ENCODE measurements at places on chromosomes 13 and 19.

DNA sequence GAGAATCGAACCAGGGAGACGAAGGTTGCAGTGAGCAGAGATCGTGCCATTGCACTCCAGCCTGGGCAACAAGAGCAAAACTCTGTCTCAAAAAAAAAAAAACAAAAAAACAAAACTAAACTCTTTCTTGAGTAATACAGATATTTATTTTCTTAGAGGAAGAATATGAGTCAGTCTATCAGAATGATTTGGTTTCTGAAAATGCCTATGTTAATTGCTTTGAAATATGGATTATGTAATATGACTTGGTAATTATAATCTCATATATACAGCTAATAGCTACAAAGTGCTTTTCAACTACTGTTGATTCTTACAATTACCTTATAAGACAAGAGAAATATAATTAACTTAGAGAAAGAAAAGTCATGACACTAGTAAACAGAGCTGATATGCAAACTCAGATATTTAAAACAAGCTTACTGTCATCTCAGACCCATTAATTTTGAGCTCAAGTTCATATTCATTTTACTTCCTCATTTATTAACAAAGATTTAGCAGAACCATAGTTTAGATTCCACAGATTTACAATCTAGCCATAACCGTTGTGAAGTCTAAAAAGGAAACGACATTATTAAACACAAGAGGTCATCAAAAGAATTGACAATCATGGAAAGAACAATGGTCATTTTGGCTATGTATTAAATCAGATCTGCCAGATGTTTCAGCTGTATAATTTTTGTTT, 88.0 kb downstream of the TBC1D4 start:
- DNase-seq, result no peak

GRCh38 chr19:11410682-11411081, 8.4 kb downstream of the RGL3 start:
- DNase-seq, result no peak

GRCh38 chr13:32255724-32256109, 59.4 kb downstream of the ZAR1L start:
- no peak for DNase-seq

DNA sequence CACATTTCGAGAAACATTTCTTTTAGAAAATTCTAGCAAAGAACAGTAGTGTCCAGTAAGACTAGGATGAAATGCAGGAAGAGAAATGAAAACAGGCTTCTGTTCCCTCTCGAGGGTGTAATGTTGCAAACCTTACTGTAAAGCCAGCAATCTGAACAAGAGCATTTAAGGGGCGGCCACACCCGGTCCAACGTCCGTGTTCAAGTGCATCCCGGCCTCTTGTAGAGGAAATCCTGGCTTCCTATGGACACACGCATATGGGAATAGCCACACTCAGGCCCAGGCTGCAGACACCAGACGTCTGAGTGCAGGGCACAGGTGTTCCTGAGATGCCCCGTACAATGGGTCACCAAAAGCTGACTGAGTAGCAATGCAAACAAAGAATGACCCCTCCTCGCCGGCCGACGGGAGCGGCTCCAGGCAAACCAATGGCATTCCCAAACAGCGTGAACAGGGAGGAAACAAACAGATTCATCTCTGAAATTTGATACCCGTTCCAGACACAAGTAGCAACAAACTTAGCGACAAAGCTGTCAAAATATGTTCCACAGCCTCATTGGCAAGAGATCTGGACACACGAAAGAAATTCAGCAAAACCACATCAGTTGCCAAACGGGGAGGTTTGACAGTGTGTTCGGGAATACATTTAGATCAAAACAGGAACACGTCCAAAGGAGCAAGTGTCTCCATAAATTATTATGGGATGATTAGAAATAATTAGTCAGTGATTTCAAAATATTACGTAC, 278.6 kb upstream of the TSHZ3 start:
- DNase-seq, result no peak

DNA sequence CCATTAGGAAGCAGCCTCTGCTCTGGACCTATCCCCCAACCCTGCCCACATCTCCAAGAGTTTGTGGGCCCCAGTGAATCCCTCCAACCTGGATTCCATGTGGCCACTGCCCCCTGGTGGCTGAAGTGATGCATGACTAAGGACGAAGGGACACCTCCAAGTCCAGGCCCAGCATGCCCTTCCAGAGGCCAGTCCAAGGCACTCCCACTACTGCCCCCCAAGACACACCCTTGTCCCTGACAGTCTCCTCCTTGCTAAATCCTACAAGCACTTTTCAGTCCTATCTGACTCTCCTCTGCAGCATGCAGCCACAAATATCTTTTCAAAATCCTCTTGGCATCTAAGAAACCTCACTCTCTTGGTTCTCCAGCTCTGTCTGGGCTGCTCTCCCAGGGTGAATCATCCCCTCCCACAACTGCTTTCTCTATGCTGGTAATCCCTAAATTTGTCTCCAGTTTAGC, 33.0 kb downstream of the DEDD2 start:
- DNase-seq, result peak; percentile 67

GRCh38 chr13:96532804-96533203, 442.9 kb downstream of the HS6ST3 start:
- no peak for DNase-seq

GRCh38 chr13:91346062-91346461, 1.4 kb upstream of the MIR17HG start:
- DNase-seq, result no peak

All from activated CD4-positive, alpha-beta T cell treated with anti-CD3 and anti-CD28 coated beads, Interleukin-2, amount 50 U/mL, for 24 hours (primary cell).